ENCODE measurements at places on chromosomes 1 and 21.
A peak's percentile ranks its signal among the peaks of the same experiment; 100 is the strongest.

- DNase-seq = peak; percentile 72
Observed at GRCh38 chr1:11377001-11377583, 101.9 kb upstream of the DISP3 start.

- DNase-seq = no peak
Observed at GRCh38 chr1:199226163-199226562, 587.3 kb downstream of the PTPRC start.

DNA sequence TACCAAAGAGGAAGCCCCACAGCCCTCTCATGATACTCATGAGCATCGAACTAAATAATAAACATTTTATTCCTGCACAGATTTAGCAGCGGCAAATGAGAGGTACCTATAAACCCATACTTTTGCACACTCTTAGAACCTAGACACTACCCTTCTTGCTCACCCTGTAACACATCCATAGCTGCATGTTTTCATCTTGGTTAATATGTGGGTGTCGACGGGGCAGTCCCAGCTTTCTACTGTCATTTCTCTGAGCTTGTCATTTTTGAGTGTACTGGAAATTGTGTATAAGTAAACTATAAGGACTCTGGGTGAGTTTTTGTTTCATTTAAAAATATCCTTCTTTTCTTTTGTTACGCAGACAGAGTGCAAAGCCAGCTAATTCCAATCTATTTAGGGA, 25.5 kb downstream of the OVGP1 start:
- DNase-seq = no peak

DNA sequence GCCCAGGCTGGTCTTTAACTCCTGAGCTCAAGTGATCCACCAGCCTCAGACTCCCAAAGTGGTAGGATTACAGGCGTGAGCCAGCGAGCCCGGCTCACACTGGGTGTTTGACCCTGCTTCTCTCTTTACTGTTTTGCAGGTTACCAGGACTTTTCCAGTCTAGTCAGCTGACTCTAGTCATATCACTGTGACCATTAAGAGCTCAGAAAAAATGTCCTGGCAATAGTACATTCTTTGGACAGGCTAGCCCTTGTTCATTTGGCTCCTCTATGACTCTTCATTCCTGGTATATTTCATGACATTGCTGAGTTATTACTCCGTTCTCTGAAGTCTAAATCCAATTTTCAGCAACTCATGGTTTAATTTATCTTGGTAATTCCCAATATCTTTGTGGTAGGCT, 8.0 kb upstream of the CA6 start:
- DNase-seq = no peak

GRCh38 chr1:182446033-182446669, 3.8 kb upstream of the RGSL1 start:
- DNase-seq = no peak

GRCh38 chr1:111139324-111139955, 453 bp downstream of the DRAM2 start:
- no peak for DNase-seq

DNA sequence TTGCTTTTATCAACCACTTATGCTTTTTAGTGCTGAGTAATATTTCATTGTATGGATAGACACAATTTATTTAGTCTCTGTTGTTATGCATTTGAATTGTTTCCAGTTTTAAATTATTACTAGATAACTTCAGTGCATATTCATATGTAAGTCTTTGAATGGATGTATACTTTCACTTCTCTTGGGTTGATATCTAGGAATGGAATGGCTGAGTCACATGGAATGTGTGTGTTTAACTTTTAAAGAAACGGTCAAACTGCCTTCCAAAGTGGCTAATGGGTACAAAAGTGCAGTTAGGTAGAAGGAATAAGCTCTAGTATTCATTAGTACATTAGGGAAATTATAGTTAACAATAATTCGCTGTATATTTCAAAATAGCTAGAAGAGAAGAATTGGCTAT, 82.4 kb downstream of the NPHS2 start:
- no peak for DNase-seq

GRCh38 chr1:40257688-40258444, at the start of gene ZMPSTE24:
ZMPSTE24 (plus strand) TSS chr1:40258236; CDS start chr1:40258272, 36 bp downstream.
- DNase-seq = peak; percentile 99

DNA sequence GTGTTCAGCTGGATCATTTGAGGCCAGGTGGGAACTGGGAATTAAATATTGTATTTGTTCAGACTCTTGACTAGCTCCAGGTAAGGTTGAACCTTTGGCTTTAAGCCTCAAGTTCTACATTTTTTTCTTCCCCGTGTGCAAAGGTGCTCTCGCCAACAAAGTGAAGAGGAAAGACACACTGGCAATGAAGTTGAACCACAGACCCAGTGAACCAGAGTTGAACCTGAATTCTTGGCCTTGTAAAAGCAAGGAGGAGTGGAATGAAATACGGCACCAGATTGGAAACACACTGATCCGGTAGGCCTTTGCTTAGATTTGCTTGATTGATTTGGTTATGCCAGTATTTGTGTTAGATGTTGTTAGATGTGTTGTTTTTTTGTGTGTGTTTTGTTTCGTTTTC, 25.5 kb upstream of the RCC1 start:
- DNase-seq = no peak

DNA sequence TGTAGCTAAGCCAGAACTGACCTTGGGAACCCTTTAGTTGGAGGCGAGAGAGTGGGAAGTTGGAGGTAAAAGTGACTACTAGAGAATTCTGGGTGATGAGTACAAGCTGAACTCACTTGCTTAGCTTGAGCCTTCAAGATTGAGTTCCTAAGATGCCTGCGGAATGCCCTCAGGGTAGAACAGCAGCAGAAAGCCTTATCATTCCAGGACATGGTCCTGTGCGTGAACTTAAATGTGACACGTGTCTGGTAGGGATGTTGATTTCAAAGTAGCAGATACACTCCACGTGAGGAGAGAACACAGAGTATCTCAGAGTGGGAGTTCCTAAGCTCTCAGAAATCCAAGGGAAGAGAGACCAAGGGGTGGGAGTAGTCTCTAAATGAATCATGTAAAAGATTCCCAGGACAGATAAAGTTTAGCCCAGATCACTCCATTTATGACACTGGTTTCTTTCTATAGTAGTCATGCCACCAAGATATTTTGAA, 60.1 kb downstream of the KCNK1 start:
- DNase-seq = no peak

DNA sequence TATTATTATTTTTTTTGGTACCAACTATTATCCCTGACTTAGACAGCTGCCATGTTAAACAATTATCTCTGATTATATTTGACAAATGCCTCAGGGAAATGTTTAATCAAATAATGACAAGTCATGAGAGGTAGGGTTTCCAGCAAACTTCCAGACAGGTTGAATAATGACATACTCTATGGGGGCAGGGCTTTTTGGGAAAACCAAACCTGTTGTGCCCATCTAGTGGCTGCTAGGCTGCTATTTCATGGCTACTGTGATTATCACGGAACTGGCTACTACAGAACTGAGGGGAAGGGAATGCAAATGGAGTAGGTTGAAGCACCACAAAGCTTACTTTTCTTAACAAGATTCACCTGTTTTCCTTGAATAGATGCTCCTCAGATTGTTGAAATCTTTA, 77.6 kb downstream of the DUSP10 start:
- DNase-seq = no peak

- no peak for DNase-seq
Observed at GRCh38 chr1:243845888-243846287, 4.2 kb downstream of the AKT3 start.

DNA sequence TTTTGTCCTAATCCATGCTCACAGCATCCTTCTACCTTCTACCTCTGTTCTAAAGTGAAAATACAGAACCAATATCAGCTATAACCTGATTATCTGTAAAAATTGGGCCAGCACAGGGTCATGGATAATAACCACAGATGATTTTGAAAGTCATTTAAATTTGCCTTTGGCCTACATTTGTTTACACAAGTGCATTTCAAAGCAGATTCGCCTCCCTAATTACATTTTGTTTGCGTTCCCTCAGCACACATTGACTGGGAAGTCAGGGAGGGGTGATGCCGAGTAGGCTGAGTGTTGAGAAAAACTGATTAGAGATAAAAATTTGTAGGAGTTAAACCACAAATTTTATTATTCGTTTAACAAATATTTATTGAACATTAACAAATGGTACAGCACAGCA, 19.2 kb upstream of the RGS8 start:
- DNase-seq = no peak

Data from spinal cord (tissue), 10 donors.